ENCODE measurements at places on chromosomes 7 and 10. TPM values are rescaled to one million over a fixed set of nuclear protein-coding genes. Genes with fewer than 3 reads are reported as not detected.

The HTRA1 gene
- total RNA-seq, result not detected

The UFSP1 gene
- 2.1 TPM for total RNA-seq

The PSTK gene
- 2.6 TPM for total RNA-seq

The LHFPL3 gene
- total RNA-seq, result not detected

The RAMP3 gene
- not detected for total RNA-seq

The RET gene
- total RNA-seq, result 0.28 TPM

The LIPK gene
- total RNA-seq, result not detected

The TMEM130 gene
- not detected for total RNA-seq

The ZMYND11 gene
- 30.9 TPM for total RNA-seq

GRCh38 chr10:132940791-132941465 is 1.4 kb downstream of the CFAP46 start:
- H3K27ac ChIP-seq, result no peak overlapping the region
- peaks cover 4% of the 10 kb centered on the region for H3K4me1 ChIP-seq
- H3K27me3 ChIP-seq, result peaks cover 34% of the 10 kb centered on the region
- no peak overlapping the region for H3K4me3 ChIP-seq

GRCh38 chr10:105042906-105043552 is 401.9 kb downstream of the SORCS3 start:
- no peaks in the 10 kb centered on the region for H3K27me3 ChIP-seq
- no peak overlapping the region for H3K27ac ChIP-seq
- no peak for DNase-seq
- H3K4me1 ChIP-seq, result no peaks in the 10 kb centered on the region

DNA sequence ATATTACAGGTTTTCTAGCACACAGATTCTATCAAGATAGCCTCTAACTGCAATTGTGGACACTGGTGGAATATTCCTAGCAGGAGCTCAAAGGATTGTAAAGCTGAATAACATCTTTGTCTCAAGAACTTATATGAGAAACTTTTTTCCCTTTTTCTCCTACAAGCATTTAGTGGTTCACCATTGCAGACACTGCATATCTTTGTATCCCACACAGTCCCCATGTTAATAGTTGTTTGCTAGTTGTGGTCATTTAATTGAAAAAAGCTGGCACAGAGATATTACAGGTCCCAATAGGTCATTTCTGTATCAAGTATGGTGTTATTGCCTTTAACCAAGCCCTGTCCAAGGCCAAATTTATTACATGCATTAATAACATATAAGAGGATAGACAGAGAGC is 226.2 kb upstream of the TCF7L2 start:
- H3K4me3 ChIP-seq, result no peak overlapping the region
- no peaks in the 10 kb centered on the region for H3K36me3 ChIP-seq
- no peak overlapping the region for H3K27ac ChIP-seq

DNA sequence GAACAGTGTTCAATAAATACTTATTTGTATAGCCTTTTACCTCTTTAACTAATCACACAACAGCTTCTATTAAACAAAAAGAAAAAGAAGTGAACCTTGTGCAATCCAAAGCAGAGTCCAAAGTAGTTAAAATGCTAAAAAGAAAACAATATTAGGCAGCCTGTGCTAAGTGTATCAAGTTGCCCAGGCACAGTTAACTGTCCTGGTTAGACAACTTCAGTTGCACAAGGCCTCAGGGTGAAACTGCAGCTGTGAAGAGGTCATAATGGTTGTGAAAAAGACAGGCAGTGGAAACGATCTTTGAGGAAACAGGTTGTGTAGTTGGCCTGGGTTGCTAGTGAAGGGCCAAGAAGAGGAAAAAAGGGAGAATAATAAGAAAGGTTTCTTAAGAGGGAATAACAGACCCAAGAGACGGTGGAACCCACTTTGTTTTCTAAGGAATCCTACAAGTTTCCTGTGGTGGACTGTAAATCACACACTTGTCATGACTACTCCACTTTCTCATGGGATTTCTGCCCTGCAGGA is 6.0 kb upstream of the CROT start:
- no peaks in the 10 kb centered on the region for H3K27me3 ChIP-seq
- H3K4me1 ChIP-seq, result peaks cover 26% of the 10 kb centered on the region
- no peak overlapping the region for H3K4me3 ChIP-seq
- H3K36me3 ChIP-seq, result peaks cover 26% of the 10 kb centered on the region
- no peak for DNase-seq

- H3K27me3 ChIP-seq, result peaks cover 31% of the 10 kb centered on the region
- no peak overlapping the region for H3K27ac ChIP-seq
- no peak for DNase-seq
- peaks cover 55% of the 10 kb centered on the region for H3K4me1 ChIP-seq
- H3K36me3 ChIP-seq, result peaks cover 18% of the 10 kb centered on the region
Observed at GRCh38 chr10:33249659-33250345, 84.7 kb downstream of the NRP1 start.

DNA sequence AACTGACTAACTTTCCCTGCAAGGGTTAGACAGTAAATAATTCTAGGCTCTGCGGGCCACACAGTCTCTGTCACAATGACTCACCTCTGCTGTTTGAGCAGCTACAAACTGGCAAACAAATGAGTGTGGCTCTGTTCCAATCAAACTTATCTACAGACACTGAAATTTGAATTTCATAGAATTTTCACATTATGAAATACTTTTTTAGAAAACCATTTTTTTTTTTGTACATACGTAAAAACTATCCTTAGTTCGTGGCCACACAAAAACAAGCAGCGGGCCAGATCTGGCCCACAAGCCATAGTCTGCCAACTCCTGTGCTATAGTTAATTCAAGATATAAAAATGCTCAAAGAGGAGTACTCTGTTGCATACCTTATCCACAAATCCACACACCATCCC is 32.6 kb downstream of the PIP4K2A start:
- H3K36me3 ChIP-seq, result peaks cover 17% of the 10 kb centered on the region
- peak; percentile 65 for DNase-seq
- peak overlapping the region; percentile 69 for H3K4me3 ChIP-seq
- peak overlapping the region; percentile 100 for H3K27ac ChIP-seq
- peaks cover 87% of the 10 kb centered on the region for H3K4me1 ChIP-seq

GRCh38 chr10:77359950-77360520 is 277.6 kb downstream of the KCNMA1 start:
- no peak overlapping the region for H3K4me3 ChIP-seq
- H3K4me1 ChIP-seq, result no peaks in the 10 kb centered on the region
- H3K27ac ChIP-seq, result no peak overlapping the region
- no peak for DNase-seq
- no peaks in the 10 kb centered on the region for H3K27me3 ChIP-seq

DNA sequence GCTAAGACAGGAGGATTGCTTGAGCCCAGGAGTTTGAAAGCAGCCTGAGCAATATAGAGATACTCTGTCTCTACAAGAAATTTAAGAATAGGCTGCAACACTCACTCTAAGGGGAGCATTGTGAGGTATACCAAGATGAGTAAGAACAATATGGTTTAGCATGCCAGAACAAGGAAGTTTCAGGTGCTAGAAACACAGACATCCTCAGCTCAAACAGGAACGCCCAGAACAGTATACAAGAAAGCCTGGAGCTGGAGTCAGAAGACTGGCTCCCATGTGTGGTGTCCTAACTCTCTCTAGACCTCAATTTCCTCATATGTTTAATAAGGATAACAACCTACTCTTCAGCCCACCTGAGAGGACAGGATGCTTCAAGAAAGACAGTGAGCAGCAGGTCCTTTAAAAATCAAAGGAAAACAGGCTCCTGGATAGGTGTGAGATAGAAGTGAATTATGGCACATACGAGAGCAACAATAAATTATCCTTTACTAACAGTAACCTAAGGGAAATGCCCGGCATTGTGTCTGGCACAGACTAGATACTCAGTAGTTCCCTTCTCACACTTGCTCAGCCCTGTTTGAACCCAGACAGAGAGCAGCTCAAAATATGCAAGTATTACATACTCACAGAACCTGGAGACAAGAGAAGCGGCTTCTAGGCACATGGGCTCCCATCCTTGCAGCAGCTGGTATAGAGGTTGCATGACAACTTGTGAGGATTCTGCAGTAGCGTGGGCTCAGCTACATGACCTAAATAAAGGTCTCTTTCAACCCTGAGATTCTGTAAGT is 45.4 kb downstream of the KAT6B start:
- H3K36me3 ChIP-seq, result no peaks in the 10 kb centered on the region
- no peak overlapping the region for H3K4me3 ChIP-seq
- peaks cover 17% of the 10 kb centered on the region for H3K4me1 ChIP-seq
- no peaks in the 10 kb centered on the region for H3K27me3 ChIP-seq
- H3K27ac ChIP-seq, result no peak overlapping the region

DNA sequence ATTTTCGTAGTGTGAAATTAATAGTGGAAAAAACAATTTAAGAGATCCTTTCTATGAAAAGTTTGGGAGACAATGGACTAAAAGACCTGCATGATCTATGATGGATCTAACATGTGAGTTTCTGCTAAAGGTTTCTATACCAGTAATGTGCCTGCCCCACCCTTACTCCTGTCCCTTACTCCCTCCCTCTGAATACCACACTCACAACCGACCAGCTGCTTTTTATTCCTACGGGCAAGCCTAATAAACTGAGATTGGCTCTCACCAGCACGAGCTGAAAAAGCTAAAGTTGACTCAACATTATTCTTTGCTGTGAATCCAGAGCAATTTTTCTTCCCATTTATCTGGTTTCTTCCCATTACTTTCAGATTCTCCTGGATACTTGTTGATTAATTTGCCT is 17.8 kb upstream of the REEP3 start:
- no peak for DNase-seq
- no peak overlapping the region for H3K4me3 ChIP-seq
- H3K36me3 ChIP-seq, result no peaks in the 10 kb centered on the region
- no peak overlapping the region for H3K27ac ChIP-seq

GRCh38 chr10:72320676-72321247 is 34.0 kb downstream of the DNAJB12 start:
- no peaks in the 10 kb centered on the region for H3K27me3 ChIP-seq
- peak overlapping the region; percentile 98 for H3K27ac ChIP-seq
- DNase-seq, result peak; percentile 73
- peaks cover 8% of the 10 kb centered on the region for H3K36me3 ChIP-seq

DNA sequence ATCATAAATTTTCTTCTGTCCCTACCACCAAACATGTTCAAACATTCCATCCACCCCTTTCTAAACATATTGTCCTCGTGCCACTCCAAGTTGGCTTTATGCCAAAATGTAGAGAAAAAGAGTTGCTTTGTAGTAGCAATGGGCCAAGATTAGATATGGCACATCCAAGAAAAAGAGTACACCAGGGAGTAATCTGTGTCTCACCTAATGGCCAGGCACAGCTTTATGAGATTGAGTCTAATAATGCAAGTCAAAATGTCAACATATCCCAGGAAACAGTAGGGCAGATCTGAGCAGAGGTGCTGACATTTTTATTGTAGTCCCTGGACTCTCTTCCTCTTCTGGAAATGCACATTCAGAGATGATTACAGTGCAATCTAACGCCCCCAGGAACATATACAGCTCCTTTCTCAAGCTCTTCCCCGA is 5.7 kb upstream of the OR6V1 start:
- H3K4me3 ChIP-seq, result no peak overlapping the region
- no peaks in the 10 kb centered on the region for H3K4me1 ChIP-seq
- peaks cover 16% of the 10 kb centered on the region for H3K27me3 ChIP-seq
- H3K36me3 ChIP-seq, result no peaks in the 10 kb centered on the region

GRCh38 chr7:30276203-30276900 is 8.0 kb upstream of the ZNRF2 start:
- no peak overlapping the region for H3K27ac ChIP-seq
- H3K27me3 ChIP-seq, result no peaks in the 10 kb centered on the region
- H3K4me1 ChIP-seq, result peaks cover 7% of the 10 kb centered on the region
- no peak overlapping the region for H3K4me3 ChIP-seq

- no peak overlapping the region for H3K27ac ChIP-seq
- no peak for DNase-seq
- peaks cover 5% of the 10 kb centered on the region for H3K36me3 ChIP-seq
Observed at GRCh38 chr10:103612462-103613365, 119.2 kb downstream of the NEURL1 start.

DNA sequence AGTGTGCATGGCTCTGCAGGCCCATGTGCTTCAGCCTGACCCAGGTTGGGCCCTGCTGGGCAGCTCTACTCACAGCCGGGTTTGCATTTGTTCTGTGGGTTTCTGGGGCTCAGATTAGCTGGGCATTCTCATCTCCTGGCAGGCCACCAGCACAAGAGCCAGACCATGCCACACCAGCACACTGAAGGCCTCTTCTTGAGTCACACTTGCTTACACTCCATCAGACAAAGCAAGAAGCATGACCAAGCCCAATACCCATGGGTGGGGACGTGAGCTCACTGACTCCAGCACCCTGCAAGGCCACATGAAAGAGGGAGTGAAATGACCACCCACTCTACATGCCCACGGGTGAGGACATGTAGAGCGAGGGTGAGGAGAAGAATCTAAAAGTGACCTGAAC is 257.8 kb upstream of the PPP2R2D start:
- H3K36me3 ChIP-seq, result no peaks in the 10 kb centered on the region
- no peaks in the 10 kb centered on the region for H3K4me1 ChIP-seq
- no peaks in the 10 kb centered on the region for H3K27me3 ChIP-seq
- no peak overlapping the region for H3K4me3 ChIP-seq
- H3K27ac ChIP-seq, result no peak overlapping the region

GRCh38 chr7:150997075-150997511 is 6.3 kb downstream of the NOS3 start:
- peaks cover 45% of the 10 kb centered on the region for H3K4me1 ChIP-seq
- H3K27me3 ChIP-seq, result no peaks in the 10 kb centered on the region
- H3K27ac ChIP-seq, result no peak overlapping the region
- no peak for DNase-seq
- H3K36me3 ChIP-seq, result no peaks in the 10 kb centered on the region

DNA sequence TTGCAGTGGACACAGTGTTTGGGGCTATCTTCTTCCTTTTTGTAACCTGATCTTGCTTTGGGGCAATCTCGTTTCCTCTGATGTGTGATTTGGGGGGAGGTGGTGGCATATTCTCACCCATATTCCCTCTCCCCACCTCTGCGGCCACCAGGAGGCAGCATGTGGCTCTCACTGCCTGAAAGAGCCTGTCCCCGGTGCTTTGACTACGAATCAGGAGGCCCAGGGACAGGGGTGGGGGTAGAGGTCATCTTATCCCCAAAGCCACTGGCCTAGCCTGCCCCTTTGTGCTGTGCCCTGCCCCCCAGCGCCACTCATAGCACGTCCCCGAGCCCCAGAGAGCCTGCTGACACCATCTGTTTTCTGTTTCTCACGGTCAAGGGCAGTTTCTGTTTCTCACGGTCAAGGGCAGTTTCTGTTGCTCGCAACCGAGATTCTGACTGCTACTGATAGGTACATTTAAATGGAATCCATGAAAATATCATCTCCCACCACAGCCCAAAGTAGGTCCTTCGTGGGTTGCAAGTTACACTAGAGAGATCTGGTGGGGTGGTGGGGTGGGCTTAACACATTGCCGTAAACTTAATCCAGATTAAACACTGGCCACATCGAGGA is 28.2 kb downstream of the PHYH start:
- no peaks in the 10 kb centered on the region for H3K27me3 ChIP-seq
- peak; percentile 65 for DNase-seq
- no peaks in the 10 kb centered on the region for H3K36me3 ChIP-seq
- peaks cover 6% of the 10 kb centered on the region for H3K4me1 ChIP-seq
- no peak overlapping the region for H3K27ac ChIP-seq
- no peak overlapping the region for H3K4me3 ChIP-seq

- no peak overlapping the region for H3K27ac ChIP-seq
- H3K27me3 ChIP-seq, result peaks cover 12% of the 10 kb centered on the region
- DNase-seq, result no peak
- H3K36me3 ChIP-seq, result no peaks in the 10 kb centered on the region
- peaks cover 5% of the 10 kb centered on the region for H3K4me1 ChIP-seq
Observed at GRCh38 chr7:13979671-13980435, 9.6 kb downstream of the ETV1 start.

GRCh38 chr7:128404886-128405470 is 4.8 kb downstream of the IMPDH1 start:
- H3K4me1 ChIP-seq, result peaks cover 48% of the 10 kb centered on the region
- H3K36me3 ChIP-seq, result peaks cover 27% of the 10 kb centered on the region
- no peaks in the 10 kb centered on the region for H3K27me3 ChIP-seq
- no peak overlapping the region for H3K27ac ChIP-seq
- peak overlapping the region; percentile 83 for H3K4me3 ChIP-seq
